ENCODE measurements at places on chromosomes 11 and 22. TPM values are rescaled to one million over a fixed set of nuclear protein-coding genes. Genes with fewer than 3 reads are reported as not detected.

GRCh38 chr11:48013269-48013901 lies 33.0 kb downstream of the PTPRJ start:
- H3K27me3 ChIP-seq: no peaks in the 10 kb centered on the region
- peaks cover 98% of the 10 kb centered on the region for H3K4me1 ChIP-seq
- H3K4me3 ChIP-seq: peak overlapping the region; percentile 60
- DNase-seq: peak; percentile 52
- H3K27ac ChIP-seq: peak overlapping the region; percentile 93

DNA sequence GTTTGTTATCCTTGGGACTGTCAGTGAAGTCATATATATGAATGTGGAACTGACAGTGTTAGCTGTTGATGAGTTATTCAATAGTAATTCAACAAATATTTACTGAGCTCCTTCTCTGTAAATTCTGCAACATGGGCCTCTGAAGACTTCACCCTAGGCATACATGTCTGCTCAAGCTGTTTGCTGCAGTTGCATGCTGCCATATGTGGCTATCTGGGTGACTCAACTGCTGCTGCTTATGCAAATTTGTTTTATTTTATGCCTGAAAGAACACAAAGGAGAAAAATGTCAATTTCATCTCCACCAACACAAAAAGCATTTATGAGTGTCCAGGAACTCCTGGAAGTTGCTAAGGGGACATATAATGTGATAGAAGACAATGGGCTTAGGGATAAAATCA lies 417.6 kb downstream of the AASDHPPT start:
- no peak for DNase-seq
- no peaks in the 10 kb centered on the region for H3K4me1 ChIP-seq
- no peaks in the 10 kb centered on the region for H3K27me3 ChIP-seq
- H3K27ac ChIP-seq: no peak overlapping the region
- no peaks in the 10 kb centered on the region for H3K36me3 ChIP-seq

PRG3 gene
- not detected for polyA plus RNA-seq

GRCh38 chr11:128302425-128303186 lies 284.8 kb downstream of the ETS1 start:
- peak; percentile 73 for DNase-seq
- H3K4me1 ChIP-seq: peaks cover 92% of the 10 kb centered on the region
- H3K27me3 ChIP-seq: no peaks in the 10 kb centered on the region
- H3K36me3 ChIP-seq: no peaks in the 10 kb centered on the region
- H3K4me3 ChIP-seq: peak overlapping the region; percentile 91

BEST1 gene
- polyA plus RNA-seq: 1.8 TPM

ART1 gene
- not detected for polyA plus RNA-seq

DNA sequence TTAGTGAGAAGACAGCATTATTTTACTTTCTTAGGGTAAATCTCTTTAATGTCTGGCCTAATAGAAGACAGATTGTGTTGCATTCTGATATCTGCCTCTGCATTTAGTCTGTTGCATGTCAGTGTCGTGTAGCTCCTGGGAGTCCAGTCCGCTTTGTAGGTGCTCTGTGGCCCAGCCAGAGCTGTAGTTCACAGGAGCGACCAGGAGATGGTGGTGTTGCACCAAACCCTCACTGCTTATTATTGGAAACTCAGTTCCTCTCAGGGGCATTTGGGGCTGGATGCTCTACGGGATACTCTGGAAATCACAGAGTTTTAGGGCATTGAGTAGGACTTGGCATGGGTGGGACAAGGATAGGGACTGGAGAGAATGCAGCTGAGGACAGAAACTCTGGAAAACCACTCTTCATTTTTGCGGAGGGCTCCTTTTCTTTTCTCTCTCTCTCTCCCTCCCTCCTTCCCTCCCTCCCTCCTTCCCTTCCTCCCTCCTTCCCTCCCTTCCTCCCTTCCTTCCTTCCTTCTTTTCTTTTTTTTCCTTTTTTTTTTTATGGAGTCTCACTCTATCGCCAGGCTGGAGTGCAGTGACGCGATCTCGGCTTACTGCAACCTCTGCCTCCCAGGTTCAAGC lies 21.7 kb downstream of the MIAT start:
- peak overlapping the region; percentile 41 for H3K4me3 ChIP-seq
- peaks cover 43% of the 10 kb centered on the region for H3K4me1 ChIP-seq
- no peaks in the 10 kb centered on the region for H3K27me3 ChIP-seq
- no peak overlapping the region for H3K27ac ChIP-seq
- DNase-seq: peak; percentile 75
- peaks cover 55% of the 10 kb centered on the region for H3K36me3 ChIP-seq

DNA sequence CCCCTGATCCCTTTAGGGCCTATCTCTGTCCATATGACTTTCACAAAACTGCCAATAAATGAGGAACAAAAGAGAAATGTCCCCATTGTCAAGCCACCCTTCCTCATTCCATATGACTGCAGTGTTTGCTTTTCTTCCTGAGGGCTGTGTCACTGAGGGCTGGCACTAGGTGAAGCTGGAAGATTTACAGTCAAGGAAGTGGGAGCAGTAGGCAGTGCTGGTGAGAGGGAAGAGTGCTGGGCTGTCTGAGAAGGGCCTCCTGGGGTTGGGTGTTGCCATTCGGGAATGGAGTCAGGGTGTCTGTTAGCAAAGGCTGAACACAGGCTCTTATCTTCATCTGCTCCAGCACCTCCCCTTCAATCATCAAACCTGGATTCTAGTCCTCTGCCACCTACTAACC lies 30.9 kb downstream of the INSC start:
- peaks cover 4% of the 10 kb centered on the region for H3K27me3 ChIP-seq
- DNase-seq: no peak
- H3K36me3 ChIP-seq: no peaks in the 10 kb centered on the region
- H3K27ac ChIP-seq: no peak overlapping the region
- no peaks in the 10 kb centered on the region for H3K4me1 ChIP-seq

ROBO4 gene
- polyA plus RNA-seq: not detected

DNA sequence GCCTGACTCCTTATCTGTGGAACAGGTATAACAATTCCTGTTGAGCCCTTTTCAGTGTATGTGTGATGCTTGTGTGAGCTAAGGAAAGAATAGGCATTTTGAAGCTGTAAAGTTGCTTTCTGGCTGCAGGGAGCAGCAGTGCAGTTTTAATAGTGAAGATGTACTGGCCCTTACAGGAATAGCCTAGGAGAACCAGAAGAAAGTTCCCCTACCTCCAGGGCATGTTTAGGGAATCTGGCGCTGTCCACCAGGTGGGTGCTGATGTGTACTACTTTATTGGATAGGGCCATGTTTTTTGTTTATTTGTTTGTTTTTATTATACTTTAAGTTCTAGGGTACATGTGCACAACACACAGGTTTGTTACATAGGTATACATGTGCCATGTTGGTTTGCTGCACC lies 11.5 kb downstream of the BMAL1 start:
- H3K4me3 ChIP-seq: no peak overlapping the region
- H3K4me1 ChIP-seq: peaks cover 56% of the 10 kb centered on the region
- no peak for DNase-seq
- no peak overlapping the region for H3K27ac ChIP-seq
- H3K36me3 ChIP-seq: no peaks in the 10 kb centered on the region

DNA sequence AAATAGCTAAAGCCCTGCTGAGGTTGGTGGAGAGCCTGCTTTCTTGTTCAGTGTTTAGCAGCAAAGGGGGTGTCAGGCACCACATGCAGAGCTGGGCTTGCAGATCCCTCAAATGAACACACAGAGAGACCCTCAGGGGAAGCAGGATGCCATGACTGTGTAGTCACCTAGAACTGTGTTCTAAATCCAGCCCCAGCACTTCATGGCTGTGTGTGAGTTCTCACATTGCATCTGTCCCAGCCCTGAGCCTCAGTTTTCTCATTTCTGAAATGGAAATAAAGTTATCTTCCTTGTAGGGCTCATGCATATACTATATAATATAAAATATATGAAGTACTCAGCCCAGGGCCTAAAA lies 47.1 kb downstream of the CWC15 start:
- H3K27ac ChIP-seq: peak overlapping the region; percentile 80
- no peaks in the 10 kb centered on the region for H3K36me3 ChIP-seq
- H3K4me3 ChIP-seq: no peak overlapping the region
- H3K4me1 ChIP-seq: peaks cover 42% of the 10 kb centered on the region
- H3K27me3 ChIP-seq: no peaks in the 10 kb centered on the region

- no peaks in the 10 kb centered on the region for H3K4me1 ChIP-seq
- H3K36me3 ChIP-seq: peaks cover 11% of the 10 kb centered on the region
- no peaks in the 10 kb centered on the region for H3K27me3 ChIP-seq
- H3K4me3 ChIP-seq: no peak overlapping the region
Measured at GRCh38 chr22:46843821-46844255, 81.4 kb downstream of the TBC1D22A start.

GGT1 gene
- 17.0 TPM for polyA plus RNA-seq

ARAP1 gene
- 24.7 TPM for polyA plus RNA-seq

DNA sequence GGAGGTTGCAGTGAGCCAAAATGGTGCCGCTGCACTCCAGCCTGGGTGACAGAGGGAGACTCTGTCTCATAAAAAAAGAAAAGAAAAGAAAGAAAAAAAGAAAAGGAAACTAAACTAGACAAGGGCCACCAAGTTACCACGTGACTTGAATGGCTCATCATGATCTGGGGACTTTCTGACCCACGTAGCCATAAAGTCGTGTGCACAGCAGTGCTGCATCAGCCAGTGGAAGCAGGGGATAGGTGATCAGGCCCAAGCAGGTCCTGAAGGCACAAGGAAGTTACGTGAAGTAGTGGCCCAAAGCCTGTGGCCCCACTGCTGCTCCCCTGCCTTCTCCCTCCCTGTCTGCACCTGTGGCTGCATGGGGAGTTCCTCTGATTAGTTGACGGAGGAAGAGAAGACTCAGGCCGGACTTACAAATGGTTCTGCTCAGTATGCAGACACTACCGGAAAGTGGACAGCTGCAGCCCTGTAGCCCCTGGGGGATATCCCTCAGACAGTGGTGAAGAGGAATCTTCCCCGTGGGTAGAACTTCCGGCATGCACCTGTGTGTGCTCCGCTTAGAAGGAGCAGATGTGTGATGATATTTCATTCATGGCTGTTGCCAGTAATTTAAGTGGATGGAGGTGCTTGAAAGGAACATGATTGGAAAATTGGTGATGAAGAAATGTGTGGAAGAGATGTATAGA lies 18.2 kb upstream of the CD81 start:
- no peaks in the 10 kb centered on the region for H3K4me1 ChIP-seq
- H3K4me3 ChIP-seq: no peak overlapping the region
- H3K36me3 ChIP-seq: no peaks in the 10 kb centered on the region
- no peaks in the 10 kb centered on the region for H3K27me3 ChIP-seq
- H3K27ac ChIP-seq: no peak overlapping the region

DNA sequence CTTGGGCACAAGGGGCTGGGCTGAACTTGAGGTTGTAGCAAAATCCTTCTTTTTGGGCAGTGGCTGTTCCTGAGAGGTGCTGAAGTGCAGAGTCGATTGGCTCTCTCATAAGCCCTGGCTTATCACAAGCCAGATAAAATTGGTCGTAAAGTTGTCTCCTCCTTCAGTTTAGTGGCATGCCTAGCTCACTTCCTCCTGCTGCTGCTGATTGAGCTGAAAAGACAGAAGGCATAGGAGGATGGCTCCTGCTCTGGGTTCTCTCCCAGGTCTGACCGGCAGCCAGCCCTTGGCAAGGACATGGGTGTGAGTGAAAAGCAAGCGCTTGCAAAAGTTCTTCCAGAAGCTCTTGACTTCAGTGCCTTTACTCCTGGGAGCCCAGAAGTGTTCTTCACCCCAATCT lies 83.9 kb downstream of the LDLRAD3 start:
- no peaks in the 10 kb centered on the region for H3K36me3 ChIP-seq
- no peak for DNase-seq
- no peak overlapping the region for H3K4me3 ChIP-seq
- H3K27ac ChIP-seq: no peak overlapping the region

RPS19BP1 gene
- 117 TPM for polyA plus RNA-seq

- peak overlapping the region; percentile 95 for H3K4me3 ChIP-seq
- H3K27ac ChIP-seq: peak overlapping the region; percentile 98
- no peaks in the 10 kb centered on the region for H3K27me3 ChIP-seq
- H3K4me1 ChIP-seq: peaks cover 68% of the 10 kb centered on the region
Measured at GRCh38 chr11:118401880-118402590, 629 bp downstream of the ATP5MG start.

DNA sequence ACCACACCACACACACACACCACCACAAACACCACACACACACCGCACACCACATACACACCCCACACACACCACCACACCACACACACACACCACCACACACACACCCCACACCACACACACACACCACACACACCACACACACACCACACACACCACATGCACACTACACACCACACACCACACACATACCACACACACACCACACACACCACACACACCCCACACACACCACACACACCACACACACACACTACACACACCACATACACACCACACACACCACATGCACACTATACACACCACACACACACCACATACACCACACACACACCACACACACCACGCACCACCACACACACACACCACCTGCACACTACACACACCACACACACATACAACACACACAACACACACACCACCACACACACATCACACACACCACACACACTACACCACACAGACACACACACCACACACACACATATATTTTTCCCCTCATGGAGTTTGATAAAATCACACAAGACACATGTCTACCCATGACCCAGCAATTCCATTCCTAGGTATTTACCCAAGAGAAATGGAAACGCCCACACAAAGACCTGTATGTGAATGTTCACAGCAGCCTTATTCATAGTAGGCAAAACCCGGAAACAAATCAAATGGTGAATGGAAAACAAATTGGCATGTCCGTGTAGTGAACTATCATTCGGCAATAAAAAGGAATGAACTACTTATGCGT lies 14.3 kb downstream of the CD5 start:
- no peak for DNase-seq
- H3K27me3 ChIP-seq: no peaks in the 10 kb centered on the region
- peaks cover 75% of the 10 kb centered on the region for H3K36me3 ChIP-seq
- H3K4me3 ChIP-seq: no peak overlapping the region
- H3K27ac ChIP-seq: peak overlapping the region; percentile 44

CCDC116 gene
- polyA plus RNA-seq: not detected

DNA sequence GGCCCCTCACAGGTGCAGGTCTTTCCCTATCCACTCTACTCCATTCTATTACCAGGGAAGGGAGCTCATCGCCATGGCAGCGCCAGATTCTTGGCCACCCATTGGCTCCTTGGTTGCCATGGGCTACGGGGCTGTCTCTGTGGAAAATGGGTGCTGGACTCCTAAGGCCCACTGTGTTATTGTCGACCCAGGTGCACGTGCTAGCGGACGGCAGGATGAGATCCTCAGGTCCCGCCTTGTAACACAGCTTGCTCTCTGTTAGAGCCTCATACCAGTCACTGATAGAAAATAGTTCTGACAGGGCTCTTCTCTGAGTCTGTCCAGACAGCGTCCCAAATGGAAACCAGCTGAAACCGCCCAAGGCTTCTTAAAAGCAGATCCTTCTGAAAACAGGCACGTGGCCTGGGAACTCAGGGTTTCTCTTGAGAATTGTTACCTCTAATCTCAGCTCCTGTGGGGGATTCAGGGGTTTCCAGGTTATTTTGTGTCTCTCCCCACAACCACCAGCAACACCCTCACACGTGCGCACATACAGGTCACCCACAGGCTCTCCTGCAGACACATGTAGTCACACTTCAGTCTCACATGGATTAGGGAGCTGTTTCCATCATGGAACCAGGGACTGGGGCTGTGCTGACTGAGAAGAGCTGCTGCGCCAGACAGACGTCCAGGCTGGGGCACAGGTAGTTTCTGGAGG lies 1.5 kb downstream of the TUB start:
- no peak for DNase-seq
- H3K27me3 ChIP-seq: peaks cover 4% of the 10 kb centered on the region
- no peak overlapping the region for H3K27ac ChIP-seq
- H3K36me3 ChIP-seq: no peaks in the 10 kb centered on the region
- peaks cover 5% of the 10 kb centered on the region for H3K4me1 ChIP-seq
- H3K4me3 ChIP-seq: no peak overlapping the region

- no peaks in the 10 kb centered on the region for H3K4me1 ChIP-seq
- DNase-seq: no peak
- no peak overlapping the region for H3K27ac ChIP-seq
- no peaks in the 10 kb centered on the region for H3K27me3 ChIP-seq
Measured at GRCh38 chr11:93051186-93051585, 81.7 kb downstream of the MTNR1B start.
